ENCODE measurements at places on chromosomes 6 and 20. TPM values are rescaled to one million over a fixed set of nuclear protein-coding genes. Genes with fewer than 3 reads are reported as not detected.

DNA sequence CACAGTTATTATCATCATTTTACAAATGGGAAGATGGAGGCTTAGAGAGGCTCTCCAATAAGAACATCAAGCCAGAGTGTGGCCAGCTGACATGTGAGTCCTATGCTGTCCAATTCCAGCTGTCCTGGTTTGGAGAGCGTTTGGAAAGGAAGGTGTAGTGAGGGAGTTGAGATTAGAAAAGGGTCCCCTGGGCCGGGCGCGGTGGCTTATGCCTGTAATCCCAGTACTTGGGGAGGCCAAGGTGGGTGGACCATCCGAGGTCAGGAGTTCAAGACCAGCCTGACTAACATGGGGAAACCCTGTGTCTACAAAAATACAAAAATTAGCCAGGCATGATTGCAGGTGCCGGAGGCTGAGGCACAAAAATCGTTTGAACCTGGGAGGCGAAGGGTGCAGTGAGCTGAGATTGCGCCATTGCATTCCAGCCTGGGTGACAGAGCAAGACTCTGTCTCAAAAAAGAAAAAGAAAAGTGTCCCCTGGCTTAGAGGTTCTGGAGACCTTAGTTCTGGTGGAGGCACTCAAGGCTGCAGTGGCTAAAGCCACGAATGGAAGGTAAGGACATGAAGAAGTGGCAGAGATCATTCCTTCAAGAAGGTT is 22.1 kb upstream of the OVOL2 start:
- H3K4me3 ChIP-seq, result no peak overlapping the region
- DNase-seq, result no peak
- no peak overlapping the region for H3K27ac ChIP-seq

DNA sequence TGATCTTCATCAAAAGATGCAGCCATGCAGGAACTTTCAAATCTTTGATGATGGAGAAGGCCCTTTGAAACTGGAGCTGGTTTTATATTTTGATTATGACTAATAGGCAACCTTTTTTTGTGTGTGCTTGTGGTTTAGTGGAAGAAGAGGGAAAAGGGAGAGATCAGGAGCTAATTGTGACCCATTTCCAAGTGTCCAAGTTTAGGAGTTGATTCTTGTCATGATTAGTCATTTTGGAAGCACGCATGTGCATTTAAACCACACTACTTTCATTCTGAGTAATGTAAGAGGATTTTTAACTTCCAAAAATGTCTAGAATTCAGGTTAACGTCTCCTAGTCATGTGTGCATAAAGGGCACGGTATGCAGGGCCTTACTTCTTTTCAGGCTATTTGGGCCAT is 3.5 kb downstream of the FOXO3 start:
- peak overlapping the region; percentile 95 for H3K27ac ChIP-seq
- peak; percentile 20 for DNase-seq
- peaks cover 58% of the 10 kb centered on the region for H3K4me1 ChIP-seq
- peaks cover 18% of the 10 kb centered on the region for H3K27me3 ChIP-seq

DNA sequence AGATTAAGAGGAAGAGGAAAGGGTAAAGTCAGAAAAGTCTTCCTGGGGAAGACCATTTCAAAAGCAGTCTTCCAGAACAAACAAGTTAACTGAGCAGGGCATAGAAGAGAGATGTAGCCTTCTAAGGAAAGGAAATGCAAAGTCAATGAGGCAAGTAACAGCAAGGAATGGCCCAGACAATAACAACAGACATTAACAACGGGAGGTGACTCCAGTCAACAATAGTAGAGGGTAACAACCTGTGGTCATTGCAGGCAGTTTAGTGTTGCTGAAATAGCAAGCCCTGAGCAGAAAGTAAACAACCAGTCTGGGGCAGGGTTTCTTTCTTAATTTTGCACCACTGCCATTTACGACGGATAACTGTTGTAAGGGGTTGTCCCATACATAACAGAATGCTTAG is 2.1 kb downstream of the MDN1 start:
- H3K27me3 ChIP-seq, result no peaks in the 10 kb centered on the region
- H3K36me3 ChIP-seq, result peaks cover 3% of the 10 kb centered on the region
- DNase-seq, result no peak
- peaks cover 40% of the 10 kb centered on the region for H3K4me1 ChIP-seq
- peak overlapping the region; percentile 36 for H3K27ac ChIP-seq
- H3K4me3 ChIP-seq, result peak overlapping the region; percentile 95

DNA sequence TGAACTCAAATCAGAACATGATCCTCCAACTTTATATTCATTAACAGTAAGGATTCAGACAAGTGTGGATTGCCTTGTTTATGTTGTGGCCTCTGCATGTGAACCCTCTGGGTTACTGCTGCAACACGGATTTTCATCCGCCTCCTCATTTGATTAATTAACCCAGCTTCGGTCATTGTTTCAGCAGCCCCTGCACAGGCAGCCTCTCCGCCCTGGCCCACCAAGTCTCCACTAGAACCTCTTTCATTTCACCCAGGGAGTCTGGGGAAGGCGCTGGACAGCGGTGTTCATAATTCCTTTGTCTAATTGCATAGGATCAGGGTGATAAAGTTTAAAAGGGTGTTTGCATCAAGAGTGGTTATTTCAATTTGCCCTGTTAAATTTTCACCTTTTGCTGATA is 15.7 kb downstream of the NKX2-2 start:
- no peak for DNase-seq
- no peak overlapping the region for H3K27ac ChIP-seq
- no peak overlapping the region for H3K4me3 ChIP-seq
- H3K27me3 ChIP-seq, result peaks cover 35% of the 10 kb centered on the region
- H3K4me1 ChIP-seq, result peaks cover under 1% of the 10 kb centered on the region

DNA sequence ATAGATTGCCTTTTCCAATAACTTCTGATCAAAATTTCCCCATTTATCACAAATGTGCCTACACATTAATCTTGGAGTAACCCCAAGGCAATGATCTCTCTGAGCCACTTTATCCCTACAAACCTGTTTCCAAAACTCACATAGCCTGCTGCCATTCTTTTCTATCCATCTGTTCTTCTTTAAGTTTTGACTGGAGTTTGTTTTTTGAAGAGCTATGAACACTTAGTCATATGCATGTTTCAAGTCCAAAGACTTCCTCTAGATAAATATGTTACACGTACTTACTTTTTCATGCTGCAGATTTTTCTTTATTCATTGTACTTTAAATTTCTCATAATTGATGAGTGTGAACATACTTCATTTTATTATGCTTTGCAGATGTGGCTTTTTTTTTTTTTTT is 488.9 kb upstream of the CITED2 start:
- H3K36me3 ChIP-seq, result no peaks in the 10 kb centered on the region
- H3K27me3 ChIP-seq, result no peaks in the 10 kb centered on the region
- no peak for DNase-seq
- H3K4me3 ChIP-seq, result no peak overlapping the region
- no peak overlapping the region for H3K27ac ChIP-seq

- H3K36me3 ChIP-seq, result no peaks in the 10 kb centered on the region
- no peaks in the 10 kb centered on the region for H3K4me1 ChIP-seq
- H3K4me3 ChIP-seq, result no peak overlapping the region
- H3K27ac ChIP-seq, result no peak overlapping the region
Observed at GRCh38 chr6:93468291-93468690, 48.9 kb upstream of the EPHA7 start.

DNA sequence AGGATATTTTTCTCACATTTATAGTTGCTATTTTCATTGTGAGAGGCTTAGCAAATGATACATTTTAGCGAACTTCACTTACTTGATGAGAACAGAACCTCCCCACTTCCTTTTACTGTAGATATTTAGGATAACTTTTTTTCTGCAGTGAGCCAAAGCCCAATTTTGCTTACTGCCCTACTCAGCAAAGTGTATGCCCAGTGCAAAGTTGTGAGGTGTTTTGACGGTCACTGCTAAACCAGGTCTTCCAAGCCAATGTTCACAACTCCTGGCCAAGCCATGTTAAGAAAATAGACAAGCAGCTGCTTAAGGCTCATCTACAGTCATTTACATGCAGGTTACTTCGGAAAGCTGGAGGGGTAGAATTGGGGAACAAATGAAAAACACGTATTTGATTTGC is 144.8 kb downstream of the ADGRG6 start:
- no peak overlapping the region for H3K4me3 ChIP-seq
- no peaks in the 10 kb centered on the region for H3K4me1 ChIP-seq
- DNase-seq, result no peak
- H3K27me3 ChIP-seq, result peaks cover 9% of the 10 kb centered on the region
- peaks cover 2% of the 10 kb centered on the region for H3K36me3 ChIP-seq
- H3K27ac ChIP-seq, result no peak overlapping the region

DNA sequence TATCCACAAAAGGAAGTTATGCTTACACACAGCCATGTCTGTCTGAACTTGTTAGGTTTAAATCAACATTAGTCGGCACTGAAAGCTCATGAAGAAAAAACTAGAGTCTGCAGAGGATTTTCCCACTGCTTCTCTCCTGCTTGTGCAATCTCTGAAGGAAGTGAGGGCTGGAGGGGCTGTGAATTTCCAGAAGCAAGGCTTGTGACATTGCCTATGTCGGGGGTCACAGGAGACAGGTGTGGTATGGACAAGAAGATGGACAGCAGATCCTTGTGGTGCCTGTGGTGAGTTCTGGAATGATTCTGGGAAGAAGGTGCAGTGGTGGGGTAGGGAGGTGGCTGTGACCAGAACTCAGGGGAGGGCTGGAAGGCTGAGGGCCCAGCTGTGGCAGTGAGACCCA is 84.3 kb upstream of the TRAF3IP2 start:
- H3K36me3 ChIP-seq, result peaks cover 28% of the 10 kb centered on the region
- DNase-seq, result no peak
- no peak overlapping the region for H3K4me3 ChIP-seq
- peak overlapping the region; percentile 27 for H3K27ac ChIP-seq
- peaks cover 27% of the 10 kb centered on the region for H3K4me1 ChIP-seq
- no peaks in the 10 kb centered on the region for H3K27me3 ChIP-seq

GRCh38 chr20:25685276-25686080 is 11.2 kb downstream of the ZNF337 start:
- no peak overlapping the region for H3K27ac ChIP-seq
- no peaks in the 10 kb centered on the region for H3K4me1 ChIP-seq
- H3K4me3 ChIP-seq, result no peak overlapping the region
- DNase-seq, result no peak

GRCh38 chr6:71405416-71405815 is 116.8 kb downstream of the OGFRL1 start:
- H3K4me1 ChIP-seq, result peaks cover 13% of the 10 kb centered on the region
- no peak overlapping the region for H3K27ac ChIP-seq
- no peak overlapping the region for H3K4me3 ChIP-seq
- H3K27me3 ChIP-seq, result peaks cover 39% of the 10 kb centered on the region
- no peak for DNase-seq

DNA sequence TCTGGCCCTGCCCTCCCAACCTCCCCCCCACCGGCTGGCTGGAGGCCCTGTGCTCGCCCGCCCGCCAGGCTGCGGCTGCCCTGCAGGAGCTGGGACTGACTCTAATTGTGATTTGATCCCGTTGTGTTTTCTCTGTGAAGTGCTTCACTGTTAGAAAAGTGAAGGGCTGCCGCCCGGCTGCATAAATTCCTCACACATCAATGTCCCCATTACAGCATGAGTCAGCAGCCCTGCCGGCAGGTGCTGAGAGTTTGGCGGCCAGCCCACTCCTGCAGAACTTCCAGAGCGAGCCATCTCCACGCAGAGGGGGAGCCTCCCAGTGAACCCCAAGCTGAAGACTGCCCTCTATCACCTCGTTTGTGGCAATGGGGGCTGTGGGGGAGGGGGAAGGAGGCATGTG is 137.9 kb downstream of the DLL1 start:
- peaks cover 18% of the 10 kb centered on the region for H3K27me3 ChIP-seq
- H3K27ac ChIP-seq, result no peak overlapping the region
- DNase-seq, result no peak
- H3K36me3 ChIP-seq, result no peaks in the 10 kb centered on the region

DNA sequence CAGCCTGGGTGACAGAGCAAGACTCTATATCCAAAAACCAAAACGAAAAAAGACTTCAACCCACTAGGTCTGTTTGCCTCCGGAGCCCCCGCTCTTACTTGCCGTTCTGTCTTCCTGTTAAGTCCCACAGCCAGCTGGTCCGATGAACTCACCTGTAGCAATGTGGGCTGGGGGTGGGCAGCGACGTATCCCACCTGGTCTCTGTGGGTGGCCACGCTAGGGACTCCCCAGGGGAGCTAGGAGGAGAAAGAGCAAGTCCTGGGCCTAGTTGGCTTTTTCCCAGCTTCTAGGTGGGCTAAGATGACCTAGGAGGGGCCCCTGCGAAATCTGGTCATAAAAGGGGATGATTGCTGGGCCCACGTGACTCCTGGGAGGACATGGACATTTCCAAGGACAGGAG is 166.0 kb upstream of the KCNG1 start:
- no peak for DNase-seq
- H3K36me3 ChIP-seq, result no peaks in the 10 kb centered on the region
- H3K27ac ChIP-seq, result no peak overlapping the region
- H3K27me3 ChIP-seq, result peaks cover 20% of the 10 kb centered on the region
- H3K4me3 ChIP-seq, result no peak overlapping the region
- H3K4me1 ChIP-seq, result no peaks in the 10 kb centered on the region

- no peak overlapping the region for H3K4me3 ChIP-seq
- H3K27me3 ChIP-seq, result peaks cover 16% of the 10 kb centered on the region
- no peaks in the 10 kb centered on the region for H3K36me3 ChIP-seq
- H3K4me1 ChIP-seq, result no peaks in the 10 kb centered on the region
- H3K27ac ChIP-seq, result no peak overlapping the region
Observed at GRCh38 chr6:43747784-43748183, 22.2 kb upstream of the VEGFA start.

DNA sequence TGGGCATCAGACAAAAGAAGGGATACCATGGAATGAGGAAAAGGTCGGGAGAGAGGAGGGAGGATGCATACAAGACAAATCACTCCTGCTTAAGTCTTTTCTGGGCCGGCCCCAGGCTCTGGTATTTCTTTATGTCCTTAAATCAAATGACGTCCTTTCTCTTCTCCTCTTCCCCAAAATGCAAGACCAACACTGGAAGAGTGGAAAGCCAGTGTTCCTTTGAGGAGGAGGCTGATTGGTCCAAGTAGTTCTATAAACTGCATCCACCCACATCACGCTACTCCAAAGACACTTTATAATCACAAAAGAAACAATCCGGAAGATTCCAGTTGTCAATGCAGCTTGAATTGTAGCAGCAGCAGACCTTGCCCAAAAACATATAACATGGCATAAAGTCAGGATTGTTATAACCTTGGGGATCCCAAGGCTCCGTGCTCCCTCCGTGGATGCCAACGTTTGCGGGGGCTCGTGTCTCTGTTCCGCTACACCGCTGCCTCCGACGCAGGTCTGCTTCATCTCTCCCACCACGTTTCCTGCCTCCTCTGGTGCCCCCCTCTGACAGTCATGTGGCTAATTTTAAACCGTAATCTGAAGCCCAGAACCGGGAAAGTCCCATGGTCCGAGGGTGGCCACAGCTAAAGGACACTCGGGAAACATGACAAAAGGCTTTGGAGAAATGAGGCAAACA is 47.1 kb downstream of the MCUR1 start:
- H3K27ac ChIP-seq, result no peak overlapping the region
- H3K27me3 ChIP-seq, result no peaks in the 10 kb centered on the region
- DNase-seq, result peak; percentile 48
- H3K4me3 ChIP-seq, result peak overlapping the region; percentile 79

GRCh38 chr6:37298958-37299357 is 41.0 kb upstream of the TMEM217 start:
- peaks cover 19% of the 10 kb centered on the region for H3K36me3 ChIP-seq
- no peak overlapping the region for H3K4me3 ChIP-seq
- peaks cover 5% of the 10 kb centered on the region for H3K4me1 ChIP-seq
- no peaks in the 10 kb centered on the region for H3K27me3 ChIP-seq
- H3K27ac ChIP-seq, result no peak overlapping the region
- DNase-seq, result no peak

JPH2 gene
- 0.29 TPM for total RNA-seq

ASIP gene
- total RNA-seq, result not detected

MARCKS gene
- 1.1 TPM for total RNA-seq

HEY2 gene
- 0.12 TPM for total RNA-seq

RIMS1 gene
- not detected for total RNA-seq

OPRL1 gene
- total RNA-seq, result 1.7 TPM

ZNF165 gene
- total RNA-seq, result 5.1 TPM

TASP1 gene
- total RNA-seq, result 8.9 TPM

HTR1B gene
- total RNA-seq, result not detected

HLA-DRB1 gene
- 7.4 TPM for total RNA-seq

SMLR1 gene
- total RNA-seq, result not detected
